ENCODE measurements at places on chromosomes 7 and 10. TPM values are rescaled to one million over a fixed set of nuclear protein-coding genes. Genes with fewer than 3 reads are reported as not detected.

Gene RTKN2
- not detected for total RNA-seq

Gene NFKB2
- 13.3 TPM for total RNA-seq

DNA sequence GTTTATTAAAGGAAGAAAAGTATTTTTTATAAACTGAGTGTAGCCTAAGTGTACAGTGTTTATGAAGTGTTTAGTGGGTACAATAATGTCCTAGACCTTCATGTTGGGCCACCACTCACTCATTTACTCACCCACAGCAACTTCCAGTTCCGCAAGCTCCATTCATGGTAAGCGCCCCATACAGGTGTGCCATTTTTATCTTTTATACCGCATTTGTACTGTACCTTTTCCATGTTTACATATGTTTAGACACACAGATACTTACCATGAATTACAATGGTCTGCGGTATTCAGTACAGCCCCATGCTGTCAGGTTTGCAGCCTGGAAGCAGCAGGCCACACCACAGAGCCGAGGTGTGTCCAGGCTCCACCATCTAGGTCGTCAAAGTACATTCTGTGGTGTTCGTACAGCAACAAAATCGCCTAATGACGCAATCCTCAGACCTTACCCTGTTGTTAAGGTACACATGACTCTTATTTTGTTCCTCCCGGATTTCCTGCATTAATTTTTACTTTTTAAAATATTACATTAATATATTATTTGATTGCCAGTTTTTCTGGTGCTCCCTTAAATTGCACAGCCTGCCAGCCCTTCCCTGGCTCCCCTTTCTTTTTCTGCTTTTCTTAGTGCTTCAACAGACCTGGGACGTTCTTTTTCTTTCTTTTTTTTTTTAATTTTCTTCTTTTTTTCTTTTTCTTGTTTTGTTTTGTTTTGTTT is 881 bp upstream of the SSBP1 start:
- no peak for DNase-seq

DNA sequence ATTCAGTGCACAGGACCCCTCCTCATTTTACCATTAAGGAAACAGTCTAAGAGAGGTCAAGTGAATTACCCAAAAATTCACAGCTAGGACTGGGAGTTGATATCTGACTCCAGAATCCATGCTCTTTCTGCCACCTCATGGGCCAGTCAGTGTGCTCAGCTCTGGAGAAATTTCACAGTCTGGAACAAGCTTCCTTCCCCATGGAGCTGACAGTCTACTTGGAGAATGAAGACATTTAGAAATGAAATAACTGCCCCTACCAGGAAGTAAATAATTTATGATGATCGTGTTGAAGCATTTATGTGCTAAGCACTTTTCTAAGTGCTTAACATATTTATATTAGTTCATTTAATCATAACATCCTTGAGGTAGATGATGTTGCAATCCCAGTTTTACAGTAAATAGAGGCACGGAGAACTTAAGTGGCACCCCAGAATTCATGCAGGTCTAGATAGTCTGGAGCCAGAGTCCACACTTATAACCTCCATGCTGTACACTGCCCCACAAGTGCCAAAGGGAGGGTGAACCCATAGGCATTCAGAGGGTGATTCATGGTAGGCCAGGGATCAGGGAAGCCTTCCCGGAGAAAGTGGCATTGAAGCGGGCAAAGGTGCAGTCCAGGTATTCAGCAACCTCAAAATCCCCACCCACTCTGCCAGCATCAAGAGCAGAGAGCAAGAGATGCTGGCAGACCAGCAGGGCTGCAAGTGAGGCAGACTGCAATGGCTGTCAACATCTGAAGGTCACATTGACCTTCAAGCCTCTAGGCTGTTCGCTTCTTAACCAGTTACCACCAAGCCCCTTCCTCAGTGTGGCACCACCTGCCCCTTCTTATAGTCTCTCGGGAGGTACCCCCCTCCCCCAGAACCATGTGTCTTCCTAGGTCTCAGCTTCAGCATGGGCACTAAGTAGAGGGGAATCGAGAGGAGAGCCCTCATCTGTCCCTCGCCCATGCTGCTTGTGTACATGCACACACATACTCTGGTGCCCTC is 38.4 kb upstream of the LRRC4 start:
- DNase-seq = no peak

DNA sequence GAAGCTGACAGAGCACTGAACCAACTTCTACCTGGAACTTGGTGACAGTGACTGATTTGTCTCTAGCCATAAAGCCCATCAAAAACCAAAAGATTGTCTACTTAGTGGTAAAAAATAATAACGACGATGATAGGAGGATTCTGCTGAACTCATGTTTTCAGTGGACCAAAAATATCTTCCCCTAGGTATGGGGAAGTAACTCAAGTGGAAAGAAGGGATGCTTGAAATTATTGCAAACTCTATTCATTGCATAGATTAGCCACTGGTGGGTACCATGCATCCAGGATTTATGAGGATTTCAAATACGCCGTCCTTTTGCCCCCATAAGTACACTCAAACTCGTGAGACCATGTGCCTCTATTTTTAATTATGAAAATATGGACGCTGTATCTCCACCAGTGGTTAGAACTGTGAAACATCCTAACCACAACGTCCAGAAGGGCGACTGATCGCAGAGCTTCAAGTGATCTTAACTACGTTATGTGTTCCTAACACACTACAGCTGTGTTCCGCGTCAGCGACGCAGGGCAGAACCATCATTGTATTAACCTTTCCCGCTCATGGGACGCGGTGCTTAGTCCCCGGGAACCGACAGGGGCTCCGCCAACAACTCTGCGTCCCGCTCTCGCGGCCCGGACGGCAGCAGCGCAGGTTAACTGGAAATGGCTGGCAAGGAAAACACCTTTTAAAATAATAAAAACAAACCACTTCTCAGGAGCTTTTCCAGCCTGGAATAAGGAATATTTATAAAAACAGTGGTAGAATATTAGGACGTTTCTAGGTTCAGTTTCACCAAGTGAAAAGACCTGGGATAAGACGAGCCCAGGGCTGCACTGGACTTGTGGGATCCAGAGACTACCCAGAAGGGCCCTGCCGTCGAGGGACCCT is 776 bp downstream of the PEX1 start:
- DNase-seq = peak; percentile 59

DNA sequence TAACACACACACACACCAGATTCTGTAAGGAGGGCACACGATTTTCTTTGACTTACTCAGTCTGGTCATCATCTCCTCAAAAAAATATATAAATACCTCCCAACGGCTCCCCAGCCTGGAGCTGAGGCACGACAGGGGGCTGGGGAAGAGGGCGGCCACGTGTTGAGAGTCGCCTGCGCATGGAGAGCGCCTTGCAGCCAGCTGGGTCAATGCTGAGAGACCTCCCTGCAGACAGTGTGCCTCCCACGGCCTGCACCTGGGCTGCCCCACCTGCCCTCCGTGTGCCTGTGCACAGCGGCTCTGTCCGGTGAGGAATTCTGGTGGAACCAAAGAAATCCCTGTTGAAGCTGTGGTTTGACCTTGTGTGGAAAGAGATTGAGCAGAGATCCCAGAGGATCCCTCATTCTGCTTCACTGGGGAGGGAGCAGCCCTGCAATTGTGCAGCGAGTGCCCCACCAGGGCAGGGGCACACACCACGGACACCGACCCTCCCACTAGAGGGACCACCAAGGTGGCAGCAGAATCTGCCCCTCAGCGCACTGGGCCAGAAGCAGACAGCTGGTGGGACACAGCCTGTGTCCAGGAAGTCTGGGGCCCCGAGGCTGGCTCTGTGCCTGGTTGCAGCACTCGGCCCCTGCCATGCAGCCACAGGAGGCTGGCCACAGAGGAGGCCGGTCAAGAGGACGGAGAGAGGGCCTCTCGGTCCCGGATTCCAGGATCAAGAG is 150.5 kb upstream of the PPP2R2D start:
- no peak for DNase-seq

GRCh38 chr10:66996996-66997395 is 71.2 kb downstream of the LRRTM3 start:
- DNase-seq = no peak

Measured in Right ventricle myocardium superior (tissue), 1 donor.